ENCODE measurements at places on chromosomes 5 and 9. TPM values are rescaled to one million over a fixed set of nuclear protein-coding genes. Genes with fewer than 3 reads are reported as not detected.

Gene MEF2C
- 5.2 TPM for total RNA-seq

Gene GRIN1
- total RNA-seq = 0.06 TPM

Gene BRINP1
- total RNA-seq = not detected

Gene STC2
- 144 TPM for total RNA-seq

Gene RASGRF2
- 1.1 TPM for total RNA-seq

Gene PAIP1
- total RNA-seq = 109 TPM

Gene SLC6A3
- total RNA-seq = not detected

Gene SLC6A19
- total RNA-seq = not detected
